ENCODE measurements at places on chromosomes 11 and 22.

- DNase-seq: no peak
These were observed 6.5 kb downstream of the OR4D6 start for GRCh38 chr11:59463190-59463641.

DNA sequence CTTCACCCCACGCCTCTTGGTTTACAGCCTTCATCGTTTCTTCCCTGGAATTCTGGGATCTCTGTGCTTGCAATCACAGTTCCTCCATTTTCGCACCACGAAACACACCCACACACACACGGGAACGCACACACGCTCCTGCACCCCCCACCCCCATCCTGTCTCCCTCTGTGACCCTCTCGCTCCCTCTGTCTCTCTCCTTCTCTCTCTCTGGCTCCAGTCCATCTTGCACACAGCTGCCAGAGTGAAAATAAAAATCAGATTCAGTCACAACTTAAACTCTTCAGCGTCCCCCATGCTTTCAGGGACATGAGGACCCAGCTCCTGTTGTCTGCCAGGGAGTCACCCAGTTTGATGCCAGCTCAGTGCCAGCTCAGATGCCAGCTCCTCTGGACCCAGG lies 3.0 kb downstream of the GAL start:
- DNase-seq: no peak

- DNase-seq: no peak
These were observed 3.8 kb downstream of the KCNC1 start for GRCh38 chr11:17738151-17738973.

- peak; percentile 97 for DNase-seq
These were observed 101.4 kb upstream of the MTNR1B start for GRCh38 chr11:92867913-92868619.

- no peak for DNase-seq
These were observed 143.8 kb downstream of the ST3GAL4 start for GRCh38 chr11:126499131-126499752.

GRCh38 chr22:23061471-23062280 lies 8.6 kb upstream of the GNAZ start:
- DNase-seq: no peak

DNA sequence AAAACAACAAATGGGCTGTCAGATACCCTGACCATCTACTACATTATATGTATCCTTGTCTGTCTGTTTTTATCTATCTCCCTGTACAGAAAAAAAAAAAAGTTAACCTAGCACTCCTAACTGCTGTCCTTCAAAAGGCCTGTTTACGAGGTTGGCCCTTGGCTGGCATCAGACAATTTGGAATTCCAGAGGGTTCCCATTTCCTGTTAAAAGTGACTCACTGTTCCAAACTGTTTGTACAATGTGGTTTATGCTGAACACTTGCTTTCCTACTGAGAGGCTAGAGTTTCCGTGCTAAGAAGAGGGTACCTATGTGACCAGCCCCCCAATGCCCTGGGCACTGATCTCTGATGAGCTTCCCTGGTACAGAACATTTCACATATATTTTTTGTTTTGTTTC lies 65.9 kb upstream of the HMGXB4 start:
- DNase-seq: no peak

DNA sequence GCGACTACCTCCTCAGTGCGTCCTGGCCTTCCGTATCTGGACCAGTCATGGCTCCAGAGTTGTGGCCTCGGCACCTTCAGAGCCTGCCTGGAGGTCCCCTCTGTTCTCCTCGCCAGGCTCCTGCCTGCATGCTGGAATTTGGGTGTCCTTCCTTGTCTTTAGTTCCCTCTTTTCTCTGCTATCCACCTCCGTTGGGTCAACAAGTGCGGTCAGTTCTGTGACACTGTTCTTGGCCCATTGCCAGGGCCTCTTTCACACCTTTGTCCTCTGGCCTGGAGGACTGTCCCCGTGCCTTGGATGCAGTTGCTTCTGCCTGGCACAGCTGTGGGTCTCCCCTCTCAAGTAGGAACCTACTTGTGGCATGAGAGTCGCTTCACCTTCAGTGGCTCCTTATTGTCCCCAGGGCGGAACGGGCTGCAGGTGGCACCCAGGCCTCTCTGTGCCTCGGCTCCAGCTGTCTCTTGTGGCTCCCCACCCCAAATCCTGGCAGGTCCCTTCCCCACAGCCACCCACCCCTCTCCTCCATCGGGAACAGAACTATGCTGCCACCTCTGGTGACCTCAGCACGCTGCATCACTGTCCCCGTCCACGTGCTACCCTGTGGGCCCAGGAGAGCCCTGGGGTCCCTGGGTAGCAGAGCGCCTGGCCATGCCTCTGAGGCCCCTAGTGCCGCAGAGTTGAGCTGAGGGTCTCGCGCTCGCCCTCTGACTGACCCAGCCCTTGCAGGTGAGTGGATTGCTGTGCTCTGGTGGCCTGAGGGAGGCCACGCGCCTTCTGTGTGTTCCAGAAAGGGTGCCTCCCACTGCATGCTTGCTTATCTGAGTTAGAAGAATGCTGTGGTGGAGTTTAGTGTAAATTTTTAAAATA lies 4.7 kb downstream of the DGCR8 start:
- no peak for DNase-seq

DNA sequence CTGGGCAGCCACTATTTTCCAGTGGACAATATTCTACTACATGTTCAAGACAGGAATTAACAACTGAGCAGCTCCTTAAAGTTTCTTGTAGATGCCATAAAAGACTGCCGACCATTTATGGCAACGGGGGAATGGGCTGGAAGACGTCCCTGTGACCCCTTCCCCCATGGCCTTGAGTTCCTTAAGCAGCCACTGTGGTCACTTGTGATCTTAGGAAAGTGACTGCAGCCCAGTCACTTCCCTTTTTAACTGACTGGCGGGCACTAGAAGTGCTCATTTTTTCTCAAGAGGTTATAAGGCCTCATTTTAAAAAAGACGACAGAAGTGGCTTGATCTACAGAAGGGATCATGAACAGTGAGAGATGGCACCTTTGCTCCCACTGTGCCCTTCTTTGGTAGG lies 153.2 kb upstream of the NARS2 start:
- no peak for DNase-seq

- no peak for DNase-seq
These were observed 1.4 kb upstream of the MADD start for GRCh38 chr11:47268448-47269001.

DNA sequence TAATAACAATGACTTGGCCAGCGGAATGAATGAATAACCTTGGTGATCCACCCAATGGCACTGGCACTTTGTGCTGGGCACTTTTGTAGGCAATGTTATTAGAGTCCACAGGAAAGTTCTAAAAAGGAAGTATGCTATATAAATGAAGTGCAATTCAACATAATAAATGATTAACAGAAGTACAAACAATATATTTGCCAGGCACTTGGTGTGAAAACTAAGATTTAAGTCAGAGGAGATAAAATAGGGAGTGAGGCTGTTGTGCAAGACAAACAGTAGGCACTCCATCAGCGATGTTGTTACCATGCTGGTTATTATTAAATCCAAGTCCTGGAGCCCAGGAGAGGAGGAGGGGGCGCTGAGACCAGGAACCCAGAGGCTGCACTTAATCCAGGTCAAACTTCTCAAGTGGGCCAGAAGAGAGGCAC lies 173.8 kb downstream of the LARGE1 start:
- no peak for DNase-seq

DNA sequence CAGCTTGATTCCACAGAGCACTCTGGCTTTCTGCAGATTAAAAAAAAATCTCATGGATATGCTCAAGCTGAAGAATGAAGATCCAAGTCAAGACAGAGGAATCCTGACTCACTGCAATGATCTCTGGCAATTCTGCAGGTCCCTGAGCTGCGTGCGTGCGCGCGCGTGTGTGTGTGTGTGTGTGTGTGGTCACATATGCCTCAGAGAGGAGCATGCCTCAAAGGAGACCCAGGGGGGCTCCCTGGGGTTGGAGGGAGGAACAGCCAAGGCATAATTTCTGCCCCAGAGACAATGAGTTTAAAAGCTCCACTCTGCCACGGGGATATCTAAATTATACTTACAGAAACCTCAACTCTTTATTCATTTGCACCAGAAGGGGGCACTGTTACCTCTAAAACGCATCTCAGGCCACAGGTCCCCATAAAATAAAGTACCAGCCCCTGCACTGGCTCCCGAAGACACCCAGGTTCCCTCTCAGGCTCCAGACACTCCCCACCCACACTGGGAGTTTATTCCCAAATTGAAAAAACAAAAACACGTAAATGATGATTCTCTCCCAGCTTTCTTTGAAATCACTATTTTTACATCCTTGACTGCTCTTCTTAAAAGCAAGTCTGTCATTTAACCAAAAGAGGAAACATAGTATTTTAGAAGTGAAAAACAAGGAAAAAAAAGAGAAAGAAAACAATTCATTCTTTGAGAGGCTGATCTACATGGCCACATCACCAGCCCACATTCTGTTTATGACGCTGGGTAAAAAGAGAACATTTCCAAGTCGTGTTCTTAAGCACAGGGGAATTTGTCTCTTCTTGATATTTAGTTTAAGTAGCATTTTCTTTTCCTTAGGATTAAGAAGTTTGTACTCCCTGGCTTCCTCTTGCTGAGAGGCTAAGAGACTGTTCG lies 401.0 kb downstream of the LARGE1 start:
- DNase-seq: peak; percentile 1

DNA sequence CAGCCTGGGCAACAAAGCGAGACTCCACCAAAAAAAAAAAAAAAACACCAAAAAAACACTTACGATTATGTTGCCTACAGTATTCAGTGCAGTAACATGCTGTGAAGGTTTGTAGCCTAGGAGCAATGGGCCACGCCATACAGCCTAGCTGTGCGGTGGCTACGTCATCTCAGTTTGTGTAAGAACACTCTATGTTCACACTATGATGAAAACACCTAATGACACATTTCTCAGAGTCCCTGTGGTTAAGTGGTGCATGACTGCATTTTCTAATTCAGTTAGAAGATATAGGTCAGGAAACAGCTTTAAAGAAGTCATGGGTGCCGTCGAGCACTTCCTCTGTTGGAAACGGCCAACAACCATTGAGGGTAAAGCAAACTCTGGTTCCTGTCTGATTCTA lies 75.7 kb upstream of the ANO1 start:
- no peak for DNase-seq

DNA sequence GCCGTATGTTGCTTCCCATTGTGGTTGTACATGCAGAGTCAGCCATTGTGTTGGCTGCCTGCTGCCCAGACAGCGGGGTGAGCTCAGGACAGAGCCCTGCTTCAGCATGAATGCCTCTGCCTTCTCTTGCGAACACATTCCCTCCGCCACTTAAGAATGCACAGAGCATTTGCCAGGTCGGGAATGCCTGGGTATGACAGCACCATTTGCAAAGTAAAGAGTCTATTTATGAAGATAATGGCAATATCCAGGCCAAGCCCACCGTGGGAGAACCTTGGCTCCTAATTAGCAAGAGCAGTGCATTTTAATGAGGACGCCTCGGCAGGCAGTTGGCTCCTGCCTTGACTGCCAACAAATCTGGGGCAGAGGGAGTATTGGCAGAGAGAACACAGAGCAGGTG lies 62.5 kb upstream of the SORL1 start:
- DNase-seq: peak; percentile 23

DNA sequence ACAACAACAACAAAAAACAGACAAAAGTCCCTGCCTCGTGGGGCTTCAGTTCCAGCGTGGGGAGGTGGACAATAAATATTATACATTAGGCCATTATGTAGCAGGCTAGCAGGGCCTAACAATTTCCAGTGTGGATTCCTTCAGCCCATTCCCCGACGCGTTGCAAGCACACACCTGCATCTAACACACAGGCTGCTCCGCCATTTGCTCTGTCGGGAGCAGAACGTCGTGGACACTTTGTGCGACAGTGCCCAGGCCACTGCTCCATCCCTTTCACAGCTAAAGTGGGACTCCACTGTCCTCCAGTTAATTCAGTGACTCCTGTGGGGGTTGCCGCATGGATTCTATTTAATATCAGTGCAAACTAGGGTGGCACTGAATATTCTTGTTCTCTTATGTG lies 10.9 kb upstream of the FGF3 start:
- DNase-seq: no peak

DNA sequence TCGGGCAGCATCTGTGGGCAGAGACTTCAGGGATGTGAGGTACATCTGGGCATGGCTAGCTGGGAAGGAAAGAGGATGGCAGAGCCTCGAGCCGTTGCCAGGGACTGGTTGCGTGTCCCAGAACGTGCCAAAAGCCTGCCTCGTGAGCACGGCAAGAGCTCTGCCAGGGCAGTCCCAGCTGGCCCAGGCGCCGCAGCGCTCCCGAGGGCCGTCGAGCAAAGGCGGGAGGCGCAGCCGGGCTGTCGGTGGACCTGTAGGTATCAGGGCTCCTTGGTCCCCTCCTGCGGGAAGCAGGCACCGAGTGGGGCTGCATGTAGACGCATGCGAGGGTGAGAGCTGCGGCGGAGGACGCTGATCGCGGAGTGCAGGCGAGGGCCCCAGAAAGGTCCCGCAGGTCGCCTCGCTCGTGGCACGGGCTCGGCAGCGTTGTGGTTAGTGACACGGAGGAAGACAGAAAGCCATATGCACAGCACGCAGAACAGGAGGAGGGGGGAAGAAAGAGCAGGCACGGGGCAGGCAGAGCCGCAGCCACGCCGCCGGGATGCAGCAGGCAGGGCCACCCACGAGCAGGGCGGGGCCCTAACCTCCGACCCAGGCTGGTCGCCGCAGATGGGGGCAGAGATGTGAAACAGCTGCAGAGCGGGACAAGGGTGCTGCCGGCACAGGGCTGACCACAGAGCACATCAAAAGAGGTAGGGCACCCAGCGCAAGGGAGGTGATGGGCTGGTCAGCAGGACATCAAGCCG lies 18.0 kb downstream of the LSP1 start:
- DNase-seq: no peak

- DNase-seq: no peak
These were observed 4.1 kb downstream of the PRG2 start for GRCh38 chr11:57386178-57386940.

- no peak for DNase-seq
These were observed 19.0 kb upstream of the MPZL2 start for GRCh38 chr11:118283037-118283636.

- no peak for DNase-seq
These were observed 86.9 kb upstream of the WNT11 start for GRCh38 chr11:76293189-76293631.

DNA sequence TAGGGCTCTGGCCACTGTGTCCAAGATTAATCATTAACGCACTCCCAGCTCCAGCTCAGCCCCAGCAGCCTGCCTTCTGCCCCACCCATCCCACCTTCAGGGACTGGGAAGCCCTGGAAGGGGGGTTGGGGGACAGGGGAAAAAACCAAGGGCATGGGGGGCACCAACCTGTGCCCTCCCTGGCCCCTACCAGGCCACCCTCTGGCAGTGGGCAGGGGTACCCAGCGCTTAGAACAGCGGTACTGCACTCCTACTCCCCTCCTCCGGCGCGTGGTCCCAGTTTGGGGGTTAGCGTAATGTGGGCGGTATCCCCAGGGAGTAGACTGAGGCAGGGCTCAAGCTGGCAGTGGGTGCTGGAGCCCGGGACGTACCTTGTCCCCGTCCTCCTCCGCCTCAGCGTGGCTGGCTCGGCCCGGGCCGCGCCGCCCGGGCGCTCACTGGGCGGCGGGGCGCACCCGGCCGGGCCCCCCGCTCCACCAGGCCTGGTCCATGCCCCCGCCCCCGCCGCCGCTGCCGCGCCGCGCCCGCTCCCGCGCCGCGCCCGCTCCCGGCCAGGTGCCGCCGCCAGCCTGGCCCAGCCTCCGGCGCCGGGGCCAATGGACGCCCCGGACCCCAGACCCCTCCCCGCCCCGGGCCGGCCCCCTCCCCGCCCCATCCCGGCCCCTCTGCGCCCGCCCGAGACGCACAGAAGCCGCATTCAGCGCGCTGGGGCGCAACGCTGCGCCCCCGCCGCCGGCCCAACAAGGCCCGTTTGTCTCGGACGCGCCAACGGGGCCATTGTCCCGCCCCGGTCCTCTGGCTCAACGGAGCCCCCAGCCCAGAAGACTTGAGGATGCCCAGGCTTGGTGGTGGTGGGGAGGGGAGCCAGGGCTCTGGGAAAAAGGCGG lies at the start of gene GAL3ST1:
Gene GAL3ST1 (minus strand): TSS at position 571 of the 887 bp plus-strand sequence. CDS start 17,273 bp downstream, outside the sequence.
- DNase-seq: no peak
